ENCODE measurements at places on chromosomes 4 and X.

DNA sequence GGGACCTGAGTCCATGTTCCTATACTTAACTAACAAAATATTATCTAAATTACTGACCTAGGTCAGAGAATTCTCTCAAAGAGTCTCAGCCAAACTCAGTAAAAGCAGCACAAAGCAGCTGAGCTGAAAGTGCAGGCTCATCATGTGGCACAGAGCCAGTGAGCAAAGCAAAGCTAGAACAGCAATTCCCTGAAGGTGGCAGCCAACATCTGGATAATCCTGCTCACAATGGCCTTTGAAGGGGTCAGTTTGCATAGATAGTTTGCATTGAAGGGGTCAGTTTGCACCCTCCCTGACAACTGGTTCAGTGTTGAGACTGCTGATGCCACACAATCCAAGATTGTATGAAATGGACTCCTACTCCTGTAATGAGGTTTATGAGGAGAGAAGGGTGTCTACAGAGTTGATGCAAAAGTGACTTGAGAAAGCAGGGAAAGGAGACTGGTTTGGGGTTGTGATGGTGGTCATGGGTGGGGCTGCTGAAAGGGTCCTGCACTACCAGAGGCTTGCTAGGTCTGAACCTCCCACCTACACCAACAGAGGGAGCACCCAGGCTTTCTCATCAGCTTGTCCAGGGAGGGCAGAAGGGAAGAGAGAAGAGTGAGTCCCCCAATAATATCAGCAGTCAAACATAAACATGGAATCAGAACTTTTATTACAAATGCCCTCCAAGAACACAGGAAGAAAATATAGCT lies 39.7 kb downstream of the TRIM61 start:
- DNase-seq, result no peak

- no peak for DNase-seq
These were observed 701.8 kb upstream of the TENM3 start for GRCh38 chr4:181541396-181541795.

DNA sequence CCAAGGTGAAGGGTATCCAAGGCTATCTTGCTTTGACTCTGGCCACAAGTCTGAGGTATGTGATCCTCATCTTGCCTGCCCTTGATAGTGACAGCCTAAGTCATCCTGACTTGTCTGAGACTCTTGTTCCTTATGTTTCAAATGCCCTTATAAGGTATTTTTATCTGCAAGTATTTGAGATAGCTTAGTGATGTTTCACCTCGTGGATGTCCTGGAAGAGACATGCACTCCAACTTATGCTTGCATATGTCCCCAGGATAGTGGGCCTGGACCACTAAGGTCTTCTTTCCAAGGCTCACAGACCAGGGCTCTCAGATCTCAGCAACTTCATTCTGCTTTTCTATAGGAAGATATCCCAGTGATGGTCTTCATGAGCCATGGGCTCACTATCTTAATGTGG lies 120.5 kb upstream of the WDR1 start:
- no peak for DNase-seq

GRCh38 chr4:72974694-72975487 lies 94.6 kb downstream of the COX18 start:
- DNase-seq, result no peak

DNA sequence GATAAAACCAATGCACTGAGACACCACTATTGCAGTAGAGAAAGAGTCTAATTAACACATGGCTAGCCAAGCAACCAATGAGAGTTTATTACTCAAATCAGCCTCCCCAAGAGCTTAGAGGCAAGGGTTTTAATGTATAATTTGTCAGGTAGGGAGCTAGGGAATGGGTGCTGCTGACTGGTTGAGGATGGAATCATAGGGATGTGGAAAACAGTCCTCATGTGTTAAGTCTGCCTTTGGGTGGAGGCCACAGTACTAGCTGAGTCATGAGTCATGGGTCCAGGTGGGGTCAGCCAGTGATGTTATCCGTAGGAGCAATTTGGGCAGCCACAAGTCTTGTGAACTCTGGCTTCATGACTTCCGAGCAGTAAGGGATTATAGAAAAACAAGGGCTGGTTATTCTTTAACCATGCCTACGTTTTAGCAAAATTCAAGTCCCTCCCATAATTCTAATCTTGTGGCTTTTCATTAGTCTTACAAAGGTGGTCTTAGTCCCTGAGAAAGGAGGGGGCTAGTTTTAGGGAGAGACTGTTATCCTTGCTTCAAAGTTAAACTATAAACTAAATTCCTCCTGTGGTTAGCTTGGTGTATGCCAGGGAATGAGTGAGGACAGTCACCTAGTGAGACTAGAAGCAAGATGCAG lies 25.1 kb upstream of the PLAC8 start:
- DNase-seq, result no peak

GRCh38 chr4:94764069-94764468 lies 6.3 kb downstream of the BMPR1B start:
- no peak for DNase-seq

DNA sequence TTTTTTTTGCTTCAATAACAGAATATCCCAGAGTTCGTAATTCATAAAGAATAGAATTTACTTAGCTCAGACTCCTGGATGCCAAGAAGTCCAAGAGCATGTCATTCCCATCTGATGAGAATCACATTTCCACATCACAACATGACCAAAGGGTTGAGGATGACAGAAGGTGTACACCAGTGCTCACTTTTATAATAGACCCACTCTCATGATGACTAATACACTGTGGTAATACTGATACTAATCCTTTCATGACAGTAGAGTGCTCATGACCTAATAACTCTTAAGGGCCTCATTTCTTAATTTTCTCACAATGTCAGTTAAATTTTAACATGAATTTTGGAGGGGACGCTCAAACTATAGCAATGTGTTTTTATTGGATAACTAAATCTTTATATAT lies 69.2 kb downstream of the ZNF732 start:
- no peak for DNase-seq

DNA sequence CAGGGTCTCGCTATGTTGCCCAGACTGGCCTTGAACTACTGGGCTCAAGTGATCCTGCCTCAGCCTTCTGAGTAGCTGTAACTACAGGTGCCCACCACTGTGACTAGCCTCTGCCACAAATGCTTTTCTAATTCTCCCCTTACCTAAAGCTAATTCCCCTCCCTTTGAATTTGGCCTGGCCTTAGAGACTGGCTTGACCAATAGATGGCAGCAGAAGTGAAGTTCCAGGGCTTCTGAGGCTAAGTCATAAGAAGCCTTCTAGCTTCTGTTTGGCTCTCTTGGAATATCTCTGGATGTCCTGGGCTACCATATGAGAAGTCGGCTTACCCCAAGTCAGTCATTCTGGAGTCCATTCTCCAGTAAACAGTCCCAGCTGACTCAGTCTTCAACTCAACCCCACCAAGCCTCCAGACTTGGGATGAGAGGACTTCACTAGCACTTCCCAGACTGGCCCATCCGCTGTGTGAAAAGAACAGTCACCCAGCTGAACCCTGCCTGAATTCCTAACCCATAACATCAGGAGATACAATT lies 61.0 kb downstream of the HPRT1 start:
- no peak for DNase-seq

GRCh38 chr4:12588582-12588981 lies 895.6 kb downstream of the RAB28 start:
- no peak for DNase-seq

DNA sequence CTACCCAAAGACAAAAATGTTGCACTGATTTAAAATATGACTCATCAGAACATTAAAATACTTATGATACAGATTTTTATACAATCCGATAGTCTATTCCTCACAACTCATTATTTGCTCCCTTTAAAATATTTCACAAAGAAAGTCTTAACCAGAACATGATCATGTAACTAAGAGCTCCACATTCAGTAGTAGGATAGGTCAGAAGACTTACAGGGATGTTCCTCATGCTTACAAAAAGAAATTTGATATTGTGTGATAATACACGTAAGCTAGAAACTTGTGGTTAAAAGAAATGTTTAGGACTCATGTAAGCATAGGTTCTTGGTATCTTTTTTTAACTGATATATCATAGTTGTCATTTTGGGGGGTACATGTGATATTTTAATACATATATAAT lies 235.9 kb downstream of the PALLD start:
- DNase-seq, result no peak

DNA sequence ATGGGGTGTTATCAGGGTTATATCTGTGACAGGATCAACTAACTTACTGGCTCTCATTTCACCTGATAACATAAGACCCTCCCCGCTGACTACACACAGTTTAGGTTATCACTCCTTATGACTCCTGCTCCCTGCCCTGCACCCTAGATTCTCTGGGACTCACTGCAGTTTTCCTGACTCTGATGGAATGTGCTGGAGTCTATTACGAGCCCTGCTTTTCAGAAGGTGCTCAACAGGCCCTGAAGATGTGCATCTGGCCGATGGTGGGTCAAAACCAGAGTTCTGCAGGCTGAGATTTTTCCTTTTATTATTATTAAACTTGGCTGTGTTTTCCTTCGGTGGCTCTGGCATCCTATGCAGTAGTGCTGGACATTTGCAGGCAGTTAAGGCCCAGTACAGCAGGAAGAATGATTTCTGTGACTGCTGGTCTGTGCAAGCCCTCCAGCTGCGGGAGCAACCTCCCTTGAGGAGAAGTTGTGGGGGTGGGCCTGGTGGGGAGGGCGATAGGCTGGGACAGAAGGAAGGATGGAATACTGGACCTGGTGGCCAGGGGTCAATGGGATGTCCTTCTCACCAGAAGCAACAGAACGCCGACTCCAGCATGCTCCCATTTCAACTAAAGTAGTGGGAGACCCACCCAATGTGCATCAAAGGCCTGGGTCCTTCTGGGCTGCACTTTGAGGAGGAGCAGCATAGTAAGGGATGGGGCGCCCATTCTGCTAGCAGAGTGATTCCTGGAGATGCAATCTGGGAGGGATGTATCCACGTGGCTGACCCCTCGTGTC lies 11.0 kb downstream of the SOD3 start:
- no peak for DNase-seq

DNA sequence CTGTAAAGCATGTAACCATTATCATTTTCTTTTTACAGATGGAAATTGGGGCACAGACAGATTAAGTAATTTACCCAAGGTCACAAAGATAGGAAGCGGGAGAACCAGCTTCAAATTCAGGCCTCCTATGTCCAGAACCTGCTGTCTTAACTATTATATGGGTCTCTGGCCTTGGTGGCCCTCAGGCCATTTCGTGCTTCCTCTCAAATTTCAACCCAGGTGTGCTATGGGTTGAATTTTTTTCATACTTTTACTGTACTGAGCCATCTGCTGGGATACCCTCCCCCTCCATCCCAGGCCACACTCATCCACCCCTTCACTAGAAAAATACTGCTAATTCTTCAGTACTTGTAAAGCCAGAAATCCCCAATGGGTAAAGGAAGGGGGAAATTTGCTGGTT lies 42.3 kb downstream of the KLF3 start:
- DNase-seq, result no peak

DNA sequence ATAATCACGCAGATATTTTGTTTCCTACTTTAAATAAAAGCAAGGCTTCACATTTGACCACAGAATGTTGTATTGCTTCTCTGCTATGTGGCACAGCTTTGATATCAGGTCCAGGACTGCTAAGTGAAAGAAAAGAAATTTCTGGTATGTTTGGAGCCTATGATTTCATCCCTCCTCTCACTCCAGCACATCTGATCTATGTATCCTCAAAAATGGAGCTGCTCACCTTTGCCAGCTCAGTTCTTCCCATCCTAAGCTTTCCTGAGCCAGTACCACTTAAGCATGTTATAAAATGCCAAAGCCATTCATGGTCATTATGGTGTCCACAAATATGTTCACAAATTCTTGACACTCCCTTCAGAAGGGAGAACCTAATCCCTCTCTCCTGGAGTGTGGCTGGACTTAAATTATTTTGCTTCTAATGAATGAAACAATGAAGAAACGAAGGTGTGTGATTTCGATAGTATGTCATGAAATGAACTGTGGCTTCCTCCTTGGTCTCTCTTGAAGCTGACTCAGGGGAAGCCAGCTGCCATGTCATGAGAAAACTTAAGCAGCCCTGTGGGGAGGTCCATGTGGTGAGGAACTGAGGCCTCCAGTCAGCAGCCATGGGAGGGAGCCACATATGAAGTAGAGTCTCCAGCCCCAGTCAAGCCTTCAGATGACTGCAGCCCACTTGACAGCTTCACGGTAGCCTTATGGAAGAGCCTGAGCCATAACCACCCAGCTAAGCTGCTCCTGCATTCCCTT lies 207.7 kb downstream of the MGST2 start:
- no peak for DNase-seq

GRCh38 chrX:101483705-101484104 lies 1.6 kb upstream of the ARMCX4 start:
- no peak for DNase-seq

DNA sequence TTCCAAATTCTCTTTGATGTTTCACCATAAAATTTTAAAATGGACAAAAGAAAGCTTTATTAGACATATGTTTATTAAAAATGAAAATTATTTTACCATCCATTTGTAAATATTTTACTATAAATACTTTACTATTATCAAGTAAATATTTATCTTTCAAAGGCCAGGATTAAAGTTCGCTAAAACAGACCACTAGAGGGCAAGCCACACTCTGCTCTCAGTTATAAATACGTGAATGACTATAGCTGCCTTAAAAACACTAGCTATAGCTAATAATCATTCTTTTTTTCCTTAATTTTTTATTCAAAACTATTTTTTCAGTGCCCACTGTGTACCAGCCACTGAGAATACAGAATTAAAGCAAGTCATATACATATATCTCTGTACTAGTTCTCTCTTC lies 38.6 kb downstream of the UNC5C start:
- DNase-seq, result no peak

GRCh38 chr4:38842994-38843393 lies 13.6 kb downstream of the TLR6 start:
- no peak for DNase-seq

GRCh38 chr4:105496899-105497298 lies 23.0 kb upstream of the PPA2 start:
- no peak for DNase-seq

DNA sequence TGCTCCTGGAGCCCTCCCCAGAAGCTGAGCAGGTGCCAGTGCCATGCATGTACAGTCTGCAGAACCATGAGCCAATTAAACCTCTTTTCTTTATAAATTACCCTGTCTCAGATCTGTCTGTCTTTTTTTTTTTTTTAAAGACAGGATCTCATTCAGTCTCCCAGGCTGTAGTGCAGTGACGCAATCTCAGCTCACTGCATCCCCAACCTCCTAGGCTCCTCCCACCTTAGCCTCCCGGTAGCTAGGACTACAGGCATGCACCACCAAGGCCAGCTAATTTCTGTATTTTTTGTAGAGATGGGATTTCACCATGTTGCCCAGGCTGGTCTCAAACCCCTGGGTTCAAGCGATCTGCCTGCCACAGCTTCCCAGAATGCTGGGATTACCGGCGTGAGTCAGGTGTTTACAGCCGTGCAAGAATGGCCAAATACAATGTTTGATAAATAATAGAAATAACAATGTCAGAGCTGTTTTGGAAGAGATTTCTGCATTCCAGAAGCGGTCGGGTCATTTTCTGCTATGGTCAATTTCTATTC lies 68.8 kb downstream of the SLC2A9 start:
- no peak for DNase-seq

DNA sequence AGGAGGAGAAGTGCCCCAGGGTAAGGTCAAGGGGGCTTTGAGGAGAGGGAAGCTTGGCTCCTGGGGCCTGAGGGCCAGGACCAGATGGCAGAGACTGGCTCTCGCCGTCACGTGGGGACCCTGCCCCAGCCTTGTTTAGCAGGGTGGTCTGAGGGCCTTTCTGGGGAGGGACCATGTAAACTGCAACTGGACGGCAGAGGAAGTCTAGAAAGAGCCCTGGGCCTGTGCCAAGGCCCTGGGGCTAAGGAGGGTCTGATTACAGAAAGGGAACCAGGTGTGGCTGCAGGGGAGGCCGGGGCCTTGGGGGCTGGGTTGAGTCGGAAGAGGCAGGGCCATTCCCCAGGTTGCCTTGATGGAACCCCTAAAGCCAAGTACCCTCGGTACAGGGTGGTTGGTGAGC lies 1.8 kb upstream of the HGFAC start:
- no peak for DNase-seq

All from activated CD8-positive, alpha-beta memory T cell treated with anti-CD3 and anti-CD28 coated beads for 1 hour (primary cell).